ENCODE measurements at places on chromosomes 2 and 18.

DNA sequence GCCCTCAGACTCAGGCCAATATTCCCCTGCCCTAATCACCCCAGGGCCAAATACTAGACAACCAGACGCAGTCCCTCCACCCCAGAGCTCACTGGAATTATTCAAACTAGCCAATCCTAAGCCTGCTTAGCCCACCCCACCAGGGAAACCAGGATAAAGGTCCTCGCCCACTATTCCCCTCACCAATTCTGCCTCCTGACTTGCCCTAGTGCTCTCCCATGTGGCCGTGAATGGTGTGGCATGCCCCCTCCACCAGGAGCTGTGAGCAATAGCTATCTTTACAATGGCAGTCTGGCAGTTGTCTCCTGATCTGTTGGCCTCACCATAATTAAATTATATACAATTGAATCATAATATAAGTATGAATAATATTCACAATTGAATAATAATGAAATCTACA, 42.3 kb downstream of the FAM124B start:
- no peak for DNase-seq

- DNase-seq: no peak
These were observed 78.6 kb downstream of the BARD1 start for GRCh38 chr2:214730800-214731407.

GRCh38 chr18:8400825-8401224, 208.4 kb upstream of the RAB12 start:
- no peak for DNase-seq

DNA sequence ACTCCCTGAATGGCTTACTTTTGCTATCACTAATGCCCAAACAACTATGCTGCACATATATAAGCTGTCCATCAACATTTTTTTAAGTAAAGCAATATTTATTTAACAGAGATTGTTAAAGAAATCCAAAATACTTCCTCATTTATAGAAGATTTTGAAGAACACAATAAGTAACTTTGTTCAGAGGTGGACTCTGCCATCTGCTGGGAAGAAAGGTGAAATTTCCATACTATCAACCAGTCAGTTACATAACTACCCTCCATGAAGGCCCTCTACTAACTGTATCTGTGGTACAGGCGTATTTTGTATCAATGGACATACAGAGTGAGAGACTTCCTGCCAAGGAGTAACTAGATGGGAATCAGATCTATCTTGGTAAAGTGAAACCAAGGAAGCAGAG, 106.0 kb downstream of the DTNB start:
- DNase-seq: no peak

- DNase-seq: no peak
These were observed 22.6 kb upstream of the DYTN start for GRCh38 chr2:206740800-206741199.

GRCh38 chr2:63738019-63738418, 103.7 kb upstream of the UGP2 start:
- DNase-seq: no peak

DNA sequence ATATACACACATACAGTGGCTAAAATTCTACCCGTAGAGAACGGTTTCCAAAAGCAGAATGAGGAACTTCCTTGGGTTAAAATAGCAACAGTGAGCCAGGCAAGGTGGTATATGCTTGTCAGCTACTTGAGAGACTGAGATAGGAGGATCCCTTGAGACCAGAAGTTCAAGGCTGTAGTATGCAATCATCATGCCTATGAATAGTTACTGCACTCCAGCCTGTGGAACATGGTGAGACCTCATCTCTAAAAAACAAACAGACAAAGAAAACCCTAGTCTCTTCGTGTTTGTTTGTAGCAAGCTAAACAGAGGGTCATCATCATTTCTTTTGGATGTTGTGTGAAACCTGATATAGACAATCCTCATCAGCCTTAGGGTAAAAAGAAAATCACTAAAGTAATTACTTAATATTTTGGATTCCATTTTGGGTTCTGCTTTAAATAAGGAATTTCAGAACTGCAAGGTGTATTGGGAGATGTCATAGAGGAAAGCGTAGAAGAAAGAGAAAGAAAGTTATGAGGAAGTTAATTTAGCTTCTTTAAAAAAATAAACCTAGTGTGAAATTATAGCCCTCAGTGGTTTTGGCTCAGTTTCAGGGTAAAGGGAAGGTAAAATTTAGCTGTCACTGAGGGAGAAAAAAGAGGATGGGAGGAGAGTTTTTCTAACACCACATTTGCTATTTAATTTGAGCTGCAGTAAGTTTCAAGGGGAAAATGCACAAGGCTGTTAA, 46.5 kb downstream of the PLEK start:
- no peak for DNase-seq

GRCh38 chr2:173854840-173855239, 110.3 kb downstream of the SP3 start:
- DNase-seq: no peak

DNA sequence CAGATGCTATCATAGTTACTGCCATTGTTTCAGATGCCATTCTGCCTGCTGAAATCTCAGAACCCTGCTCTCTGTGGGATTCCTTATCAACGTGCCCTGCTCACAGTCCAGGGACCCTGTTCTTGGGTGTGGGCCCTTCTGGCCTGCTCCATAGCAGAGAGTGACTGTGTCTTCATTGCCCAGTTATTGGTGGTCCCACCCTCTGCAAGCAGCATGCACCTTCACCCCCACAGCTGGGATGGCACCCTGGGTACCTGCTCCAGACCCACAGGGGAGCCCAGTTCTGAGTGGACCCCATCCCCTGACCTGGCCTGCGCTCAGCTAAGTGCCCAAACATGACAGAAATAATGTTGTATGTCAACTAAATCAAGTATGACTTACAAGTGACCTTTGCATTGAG, 36.6 kb downstream of the SMIM21 start:
- no peak for DNase-seq

DNA sequence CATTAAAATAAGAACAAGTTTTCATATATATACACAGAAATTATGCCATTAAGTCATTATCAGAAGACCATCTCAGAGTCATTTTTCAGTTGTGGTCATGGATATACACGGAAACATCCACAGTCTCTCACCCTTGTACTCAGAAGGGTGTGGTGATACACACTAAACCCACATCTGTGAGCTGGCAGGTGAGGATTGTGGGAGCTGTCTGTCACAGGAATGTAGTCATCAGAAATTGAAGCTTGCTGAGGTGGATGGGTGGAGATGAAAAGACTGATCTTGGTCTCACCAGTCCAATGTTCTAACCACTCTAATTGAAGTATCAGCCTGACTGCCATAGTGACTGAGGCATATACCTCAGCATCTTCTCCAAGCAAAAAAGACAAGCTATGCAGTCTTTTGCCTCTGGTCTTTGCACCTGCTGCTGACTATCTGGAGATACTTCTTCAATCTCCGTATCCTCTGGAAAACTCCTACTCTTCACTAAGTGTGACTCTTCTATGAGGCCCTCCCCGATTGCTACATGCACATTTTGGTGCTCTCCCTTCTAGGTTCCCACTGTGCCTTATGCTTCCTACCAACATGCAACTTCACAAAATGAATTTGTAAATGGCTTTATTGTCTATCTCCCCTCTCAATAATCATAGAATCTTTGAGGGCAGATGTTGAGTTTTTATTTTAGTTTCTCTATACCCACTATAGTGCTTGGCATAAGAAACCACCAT, 232.8 kb downstream of the DYM start:
- no peak for DNase-seq

- no peak for DNase-seq
These were observed 50.5 kb downstream of the RAB31 start for GRCh38 chr18:9758624-9759075.

DNA sequence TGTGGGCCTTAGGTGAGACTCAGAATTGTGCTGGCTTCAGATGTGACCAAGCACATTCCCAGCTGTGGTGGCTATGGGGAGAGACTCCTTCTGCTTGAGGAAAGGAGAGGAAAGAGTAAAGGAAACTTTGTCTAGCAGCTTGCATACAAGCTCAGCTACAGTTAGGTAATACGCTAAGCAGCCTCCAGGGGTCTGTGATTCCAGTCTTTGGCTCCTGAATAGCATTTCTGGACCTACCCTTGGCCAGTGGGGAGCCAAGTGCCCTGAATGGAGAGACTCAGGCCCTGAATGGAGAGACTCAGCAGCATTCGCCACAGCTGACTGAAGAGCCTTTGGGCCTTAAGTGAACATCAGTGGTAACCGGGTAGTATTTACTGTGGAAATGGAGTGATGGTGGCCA, 227.4 kb upstream of the CDH7 start:
- DNase-seq: no peak

DNA sequence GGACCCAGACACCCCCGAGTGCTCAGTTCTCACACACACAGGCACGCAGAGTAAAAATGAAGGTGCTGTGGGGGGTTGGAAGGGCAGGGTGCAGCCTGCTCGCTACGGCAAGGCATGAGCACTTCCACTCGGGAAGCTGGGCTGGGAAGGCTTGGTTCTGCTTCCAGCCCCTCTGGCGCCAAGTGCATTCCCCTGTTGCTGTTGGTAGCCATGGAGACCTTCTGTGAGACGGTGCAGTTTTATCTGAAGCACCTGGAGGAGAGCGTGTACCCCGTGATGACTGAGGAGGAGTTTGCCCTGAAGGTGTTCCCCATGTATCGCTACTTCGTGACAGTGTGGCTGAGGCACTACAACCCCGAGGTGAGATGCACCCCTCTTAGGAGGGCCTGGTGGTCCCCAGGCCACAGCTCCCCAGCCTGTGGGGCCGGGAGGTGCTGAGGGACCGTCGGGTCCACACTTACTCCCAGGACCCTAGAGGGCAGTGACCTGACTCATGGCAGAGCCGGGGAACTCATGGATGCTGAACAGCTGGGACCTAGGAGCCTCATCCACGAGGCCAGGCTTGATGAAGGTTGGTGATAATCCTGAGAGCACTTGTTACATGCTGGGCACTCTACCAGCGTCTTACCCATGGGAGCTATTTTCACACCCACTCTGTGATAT, 15.5 kb downstream of the MROH2A start:
- no peak for DNase-seq

DNA sequence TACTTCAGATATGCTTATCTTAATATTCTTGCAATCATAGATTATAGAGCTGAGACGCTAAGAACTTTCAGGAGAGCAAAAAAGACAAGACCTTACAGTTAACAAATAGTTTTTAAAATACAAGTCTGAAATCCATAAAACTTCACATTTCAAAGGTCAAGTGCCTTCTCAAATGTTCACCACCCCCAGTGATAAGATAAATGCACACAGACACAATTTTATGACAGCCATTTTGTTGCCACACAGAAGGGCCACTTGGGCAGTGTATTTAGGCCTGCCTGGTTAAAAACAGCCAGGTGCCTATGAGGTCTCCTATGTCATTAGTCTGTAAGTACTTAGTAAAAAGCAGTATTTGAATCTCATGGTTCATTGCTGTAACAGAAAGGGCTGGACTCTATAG, 8.1 kb upstream of the PSTPIP2 start:
- no peak for DNase-seq

GRCh38 chr2:151862700-151863099, 34.5 kb upstream of the ARL5A start:
- DNase-seq: no peak

- DNase-seq: no peak
These were observed 2.8 kb upstream of the ATF2 start for GRCh38 chr2:175170659-175171304.

DNA sequence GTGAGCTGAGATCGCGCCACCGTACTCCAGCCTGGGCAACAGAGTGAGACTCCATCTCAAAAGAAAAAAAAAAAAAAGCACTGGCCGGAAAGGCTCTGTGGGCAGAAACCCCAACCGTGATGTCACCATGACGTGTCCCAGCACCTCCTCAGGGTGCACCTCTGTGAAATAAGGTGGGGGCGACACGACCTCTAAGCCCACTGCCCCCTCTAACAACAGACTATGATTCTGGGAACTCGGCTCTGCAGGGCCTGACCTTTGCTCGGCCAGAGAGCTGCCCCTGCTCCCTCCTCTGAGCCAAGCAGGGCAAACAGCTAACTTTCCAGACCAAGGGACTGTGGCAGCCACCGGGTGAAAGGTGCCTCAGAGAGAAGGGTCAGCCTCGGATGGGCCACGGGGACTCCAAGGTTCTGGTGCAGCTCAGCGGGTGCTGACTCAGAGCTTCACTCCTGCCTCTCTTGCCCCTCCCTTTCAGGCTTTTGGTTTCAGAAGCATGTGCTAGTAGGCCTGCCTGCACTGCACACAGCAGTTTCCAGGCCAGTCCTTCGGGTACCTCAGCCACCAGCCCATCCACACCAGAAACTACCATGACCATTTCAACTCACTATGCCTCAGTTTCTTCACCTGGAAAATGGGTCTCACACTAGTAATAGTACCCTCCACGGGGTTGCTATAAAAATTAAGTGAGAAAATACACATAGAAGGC, 8.0 kb downstream of the TMBIM1 start:
- DNase-seq: no peak

DNA sequence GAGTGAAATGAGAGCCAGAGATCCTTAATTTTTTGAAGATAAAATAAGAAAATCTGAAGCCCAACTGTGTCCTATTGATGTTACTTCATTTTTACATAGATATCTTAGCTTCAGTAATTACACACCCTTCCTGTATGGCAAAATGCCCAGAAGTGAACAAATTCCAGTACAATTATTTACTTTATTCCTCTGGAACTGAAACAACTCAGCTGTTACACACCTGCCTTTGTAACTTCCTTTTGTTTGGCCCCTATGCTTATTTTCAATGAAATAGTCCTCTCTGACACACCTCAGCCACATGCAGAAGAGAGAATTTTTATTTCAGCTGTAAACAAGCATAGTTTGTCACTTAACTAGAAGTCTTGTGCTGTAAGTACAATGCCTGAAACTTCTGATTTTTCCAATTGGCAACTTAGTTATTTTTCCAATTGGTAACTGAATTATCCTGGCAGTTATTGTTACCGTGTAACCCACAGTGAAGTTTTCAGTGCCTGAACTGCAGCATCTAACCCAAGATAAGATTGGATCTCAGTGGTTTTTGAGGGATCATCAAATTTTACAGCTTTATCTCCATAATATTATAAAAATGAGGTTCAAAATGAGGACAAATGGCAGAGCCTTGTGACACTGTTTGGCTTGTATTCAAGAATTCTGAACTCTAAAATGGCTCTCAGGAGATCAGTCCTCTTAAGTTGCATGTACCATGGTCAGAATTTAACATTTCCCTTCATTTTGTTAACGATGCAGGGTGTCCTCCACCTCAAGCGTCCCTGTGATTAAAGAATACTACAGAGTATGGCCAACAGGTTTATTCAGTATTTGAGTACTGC, 82.6 kb downstream of the PKP4 start:
- no peak for DNase-seq

Data from breast epithelium (tissue), 4 donors.